Dorsolateral prefrontal cortex (tissue), 122 donors: ENCODE measurements at places on chromosomes 6 and 20.

- DNase-seq, result no peak
These were observed 103.5 kb upstream of the HIVEP1 start for GRCh38 chr6:11908436-11909105.

DNA sequence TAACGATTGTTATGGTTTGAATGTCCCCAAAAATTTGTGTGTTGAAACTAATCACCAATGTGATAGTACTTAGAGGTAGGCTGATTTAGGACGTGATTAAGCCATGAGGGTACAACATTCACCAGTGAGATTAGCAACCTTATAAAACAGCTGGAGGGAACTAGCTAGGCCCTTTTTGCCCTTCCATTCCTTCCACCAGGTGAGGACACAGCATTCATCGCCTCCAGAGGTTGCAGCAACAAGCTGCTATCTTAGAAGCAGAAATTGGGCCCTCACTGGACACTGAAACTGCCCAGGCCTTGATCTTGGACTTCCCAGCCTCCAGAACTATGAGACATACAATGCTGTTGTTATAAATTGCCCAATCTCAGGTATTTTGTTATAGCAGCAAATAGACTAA, 340.7 kb upstream of the JARID2 start:
- DNase-seq, result no peak

DNA sequence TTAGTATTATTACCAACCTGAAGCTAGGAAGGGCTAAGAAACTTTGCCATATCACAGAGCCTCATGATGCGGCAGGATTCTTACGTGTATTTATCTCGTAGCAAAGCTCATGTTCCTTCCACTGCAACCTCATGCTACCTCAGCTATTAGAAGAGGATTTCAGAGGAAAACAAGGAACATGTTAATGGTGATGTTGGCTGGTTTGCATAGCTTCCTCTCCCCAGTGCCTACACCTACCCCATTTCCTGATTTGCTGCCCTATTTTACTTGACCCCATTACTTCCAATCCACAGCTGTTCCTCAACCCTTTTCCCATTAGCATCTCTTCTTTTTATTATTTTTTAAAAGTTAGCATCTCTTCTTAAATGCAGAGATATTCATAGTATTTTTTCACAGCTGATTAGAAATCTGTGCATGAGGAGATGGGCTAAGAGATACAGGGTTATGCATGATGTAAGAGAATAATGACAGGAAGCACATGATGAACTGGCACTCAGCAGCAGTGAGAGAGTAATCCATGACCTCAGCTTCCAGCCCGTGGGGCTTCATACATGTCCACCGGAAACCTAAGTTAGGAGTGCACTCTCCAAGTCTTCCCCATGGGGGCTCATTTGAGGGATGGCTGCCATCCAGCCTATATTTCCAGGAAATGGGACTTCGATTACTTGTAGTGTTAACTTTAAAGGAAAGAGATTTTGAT, 106.1 kb upstream of the ASF1A start:
- no peak for DNase-seq

DNA sequence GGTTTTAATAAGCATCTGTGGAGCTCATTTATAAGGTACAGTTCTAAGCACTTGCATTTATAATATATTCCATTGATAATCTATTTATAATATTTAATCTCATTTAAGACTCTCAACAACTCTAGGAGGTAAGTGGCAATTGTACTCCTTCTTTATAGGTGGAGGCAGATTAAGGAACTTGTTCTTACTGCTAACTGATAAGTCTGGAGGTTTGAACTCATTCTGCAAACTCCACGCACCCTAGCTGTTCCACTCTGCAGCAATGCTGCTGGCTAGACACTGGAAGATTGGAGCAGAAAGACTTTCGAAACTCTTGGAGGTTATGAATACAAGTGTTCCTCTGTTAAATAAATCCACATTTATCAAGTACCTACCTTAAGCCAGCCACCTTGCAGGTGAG, 793 bp upstream of the HDAC2 start:
- no peak for DNase-seq

DNA sequence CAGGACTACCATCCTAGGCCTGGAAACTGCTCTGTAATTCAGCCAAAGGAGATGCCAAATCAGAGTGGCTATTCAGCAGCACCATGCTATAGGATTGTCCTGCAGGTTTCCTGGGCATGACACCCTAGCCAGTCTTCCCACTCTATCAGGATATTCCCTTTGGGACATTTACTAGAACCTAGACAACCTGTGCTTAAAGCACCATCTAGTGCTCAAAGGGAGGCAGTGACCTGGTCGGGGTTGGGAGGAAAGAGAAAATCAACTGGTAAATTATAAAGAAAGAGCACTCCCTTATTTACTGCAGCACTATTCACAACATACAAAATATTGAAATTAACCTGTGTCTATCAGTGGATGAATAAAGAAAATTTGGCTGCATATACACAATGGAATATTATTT, 67.2 kb upstream of the SMLR1 start:
- DNase-seq, result no peak

- no peak for DNase-seq
These were observed 2.7 kb downstream of the CTSA start for GRCh38 chr20:45893831-45894230.

- no peak for DNase-seq
These were observed 7.0 kb upstream of the DSE start for GRCh38 chr6:116363759-116364158.

DNA sequence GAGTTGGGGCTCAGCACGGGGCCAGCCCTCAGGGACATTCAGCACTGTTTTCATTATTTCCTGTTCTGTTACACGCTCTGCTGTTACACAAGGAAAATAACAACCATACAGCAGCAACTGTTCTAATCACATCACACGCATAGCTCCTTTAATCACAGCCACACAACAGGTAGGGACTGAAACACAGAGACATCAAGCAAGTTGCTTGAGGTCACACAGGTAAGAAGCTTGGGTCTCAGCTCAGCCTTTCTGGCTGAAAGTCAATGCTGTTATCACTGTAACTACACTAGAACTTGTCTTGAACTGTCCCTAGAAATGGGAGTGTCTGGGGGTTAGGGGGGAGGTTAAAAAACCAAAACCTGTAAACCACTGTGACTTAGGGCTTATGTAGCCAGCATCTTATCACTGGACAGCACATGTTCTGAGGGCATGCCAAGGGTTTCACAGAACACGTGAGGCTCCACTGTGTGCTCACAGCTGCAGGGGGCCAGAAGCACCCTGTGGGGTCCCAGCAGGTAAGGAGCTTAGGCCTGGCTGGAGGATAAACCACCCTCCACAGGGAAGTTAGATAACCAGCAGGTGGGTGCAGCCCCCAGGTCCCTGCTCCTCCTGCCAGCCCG, 146.0 kb downstream of the EYA2 start:
- no peak for DNase-seq

DNA sequence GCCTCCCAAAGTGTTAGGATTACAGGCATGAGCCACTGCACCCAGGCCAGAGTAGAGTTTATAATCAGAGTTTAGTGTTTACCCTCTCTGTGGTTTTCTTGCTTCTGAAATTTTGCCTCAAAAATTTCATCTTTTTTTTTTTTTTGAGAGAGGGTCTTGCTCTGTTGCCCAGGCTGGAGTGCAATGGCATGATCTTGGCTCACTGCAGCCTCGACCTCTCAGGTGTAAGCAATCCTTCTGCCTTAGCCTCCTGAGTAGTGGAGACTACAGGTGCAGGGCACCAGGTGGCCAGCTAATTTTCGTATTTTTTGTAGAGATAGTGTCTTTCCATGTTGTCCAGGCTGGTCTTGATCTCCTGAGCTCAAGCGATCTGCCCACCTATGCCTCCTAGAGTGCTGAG, 28.7 kb downstream of the TPX2 start:
- DNase-seq, result no peak

DNA sequence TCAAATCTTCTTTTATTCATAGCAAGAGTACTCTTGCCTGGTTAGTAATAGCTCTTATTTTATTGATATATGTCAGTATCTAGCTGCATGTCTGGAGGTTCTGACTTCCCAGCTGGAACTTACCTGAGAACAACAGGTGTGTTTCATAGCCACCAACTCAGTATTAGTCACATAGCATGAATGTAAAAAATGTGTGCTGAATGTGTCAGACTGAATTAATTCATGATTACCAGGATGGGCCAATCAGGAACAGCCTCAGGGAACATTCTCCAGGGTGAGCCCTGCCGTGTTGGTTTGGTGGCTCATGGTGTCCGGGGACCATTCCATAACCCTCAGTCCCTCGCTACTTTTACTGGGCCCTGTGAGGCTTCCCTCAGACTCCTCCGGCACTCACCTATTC, 99.7 kb downstream of the TULP4 start:
- no peak for DNase-seq

DNA sequence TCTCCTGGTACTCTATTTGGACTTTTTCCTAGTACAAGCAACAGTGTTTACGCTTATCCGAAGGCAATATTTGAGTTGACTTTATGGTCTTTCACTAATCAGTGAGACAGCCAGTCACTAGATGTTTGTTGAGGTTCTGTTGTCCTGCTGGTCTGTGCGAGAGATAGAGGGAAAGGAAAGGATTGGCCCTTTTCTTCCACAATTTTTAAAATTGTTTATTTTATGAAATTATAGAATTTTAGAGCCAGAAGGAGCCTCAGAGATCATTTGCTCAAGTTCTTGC, 44.4 kb downstream of the MAP3K4 start:
- DNase-seq, result no peak

DNA sequence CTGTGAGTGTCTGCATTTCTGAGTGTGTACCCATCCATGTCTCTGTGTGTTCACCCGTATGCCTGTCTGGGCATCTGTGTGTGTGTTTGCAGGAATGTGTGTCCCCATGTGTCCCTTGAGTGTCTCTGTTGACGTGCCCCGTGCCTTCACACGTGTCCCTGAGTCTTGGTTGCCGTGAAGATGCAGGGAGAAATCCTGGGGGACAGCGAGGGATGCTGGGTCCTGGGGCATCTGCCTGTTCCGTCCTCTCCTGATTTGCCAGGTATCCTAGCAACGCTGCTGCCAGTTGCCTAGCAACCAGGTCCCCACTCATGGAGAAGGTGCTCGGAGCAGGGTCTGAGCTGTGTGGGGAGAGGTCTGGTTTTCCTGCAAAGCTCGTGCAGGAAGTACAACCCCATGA, 6.0 kb upstream of the LKAAEAR1 start:
- peak; percentile 78 for DNase-seq

DNA sequence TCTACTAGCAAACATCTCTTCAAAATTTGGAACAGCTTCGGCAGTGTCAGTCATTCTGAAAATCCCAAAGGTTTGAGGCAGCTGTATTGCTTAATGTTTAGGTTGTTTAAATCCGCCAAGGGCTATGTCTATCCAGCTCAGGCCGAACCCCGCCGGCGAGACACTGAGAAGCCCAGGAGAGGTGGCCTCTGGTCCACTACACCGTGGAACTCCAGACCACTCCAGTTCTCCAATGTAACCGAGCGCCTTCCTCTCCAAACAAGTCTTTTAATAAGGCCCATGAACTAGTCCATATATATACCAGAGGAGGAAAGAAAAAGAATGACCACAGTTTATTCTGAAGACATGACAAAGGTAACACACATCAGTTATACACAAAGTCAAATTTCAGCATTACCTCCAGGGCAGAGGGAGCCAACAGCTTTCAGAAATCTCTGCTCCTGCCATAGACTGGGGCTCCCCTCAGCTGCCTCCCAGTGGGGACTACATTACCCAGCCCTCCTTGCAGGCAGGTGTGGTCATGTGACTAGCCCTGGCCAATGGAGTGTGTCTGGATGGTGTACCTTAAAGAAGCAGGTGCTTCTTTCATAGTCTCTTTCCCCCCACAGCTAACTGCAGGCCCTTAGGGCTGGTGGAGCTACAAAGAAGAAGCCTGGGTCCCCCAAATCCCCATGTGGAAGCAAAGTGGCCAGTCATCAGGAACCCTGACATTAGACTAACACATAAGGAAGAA, at the start of gene RAMACL:
TSS of gene RAMACL (minus strand) at position 255 of the 733 bp plus-strand sequence. CDS start at position 54, 201 bp downstream.
- no peak for DNase-seq

DNA sequence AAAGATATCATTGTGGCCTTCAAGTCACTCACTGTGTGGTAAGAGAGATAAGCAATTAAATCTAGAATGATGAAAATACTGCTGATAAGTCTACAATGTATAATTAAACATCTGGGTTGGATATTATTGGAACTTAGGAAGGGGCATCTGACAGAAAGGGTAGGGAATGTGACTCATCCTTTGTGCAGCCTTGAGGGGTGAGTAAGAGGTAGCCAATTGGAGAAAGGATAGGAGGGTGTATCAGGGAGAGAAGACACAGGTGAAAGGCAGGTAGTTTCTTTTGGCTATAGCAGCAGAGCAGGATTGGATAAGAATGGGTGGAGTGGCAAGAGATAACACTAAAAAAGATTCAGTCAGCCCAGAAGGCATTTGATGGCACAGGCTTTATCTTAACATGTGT, 182.0 kb downstream of the COL21A1 start:
- no peak for DNase-seq

- no peak for DNase-seq
These were observed 35.5 kb downstream of the PYGB start for GRCh38 chr20:25283221-25283951.

DNA sequence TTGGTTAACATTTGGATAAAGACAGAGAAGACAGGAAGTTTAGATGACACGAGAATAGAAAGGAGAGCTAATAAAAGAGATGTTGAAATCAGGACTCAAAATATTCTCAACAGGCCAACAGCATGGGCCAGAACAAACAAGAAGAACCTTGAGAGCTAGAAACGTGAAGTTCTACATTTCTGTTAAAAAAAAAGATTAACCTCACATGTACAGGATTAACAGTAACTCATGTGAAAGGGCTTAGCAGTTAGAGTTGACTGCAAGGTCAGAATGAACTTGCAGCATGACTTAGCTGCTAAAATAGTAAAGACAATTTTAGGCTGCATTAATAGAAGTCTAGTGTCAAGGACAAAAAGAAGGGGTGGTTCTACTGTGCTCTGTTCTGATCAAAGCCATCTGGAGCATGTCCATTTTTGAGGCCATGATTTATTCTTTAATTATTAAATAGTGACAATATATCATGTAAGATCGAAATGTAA, 331.1 kb upstream of the HSF2 start:
- DNase-seq, result no peak

GRCh38 chr6:25085756-25086155, 150.0 kb upstream of the RIPOR2 start:
- no peak for DNase-seq

DNA sequence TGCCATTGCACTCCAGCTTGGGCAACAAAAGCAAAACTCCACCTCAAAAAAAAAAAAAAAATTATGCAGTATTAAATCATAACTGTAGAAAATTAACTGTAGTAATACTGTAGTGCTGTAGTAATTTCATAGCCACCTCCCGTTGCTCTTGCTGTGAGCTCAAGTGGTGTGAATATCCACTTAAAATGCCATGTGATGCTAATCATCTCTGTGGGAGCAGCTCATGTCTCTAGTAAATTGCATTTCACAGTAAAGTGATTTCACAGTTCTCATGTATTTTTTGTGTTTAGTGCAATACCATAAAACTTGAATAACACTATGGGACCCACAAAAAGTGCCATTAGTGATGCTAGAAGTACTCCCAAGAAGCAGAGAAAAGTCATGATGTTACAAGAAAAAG, 14.4 kb upstream of the FAM217A start:
- DNase-seq, result no peak

- no peak for DNase-seq
These were observed 3.5 kb downstream of the ARMC2 start for GRCh38 chr6:108851756-108852155.

- DNase-seq, result no peak
These were observed 12.0 kb downstream of the UBD start for GRCh38 chr6:29547573-29547972.

GRCh38 chr6:138818496-138819194, 22.8 kb downstream of the ECT2L start:
- no peak for DNase-seq

GRCh38 chr6:11042025-11042749, 1.9 kb downstream of the ELOVL2 start:
- DNase-seq, result no peak

- DNase-seq, result no peak
These were observed 390.6 kb upstream of the PLCB4 start for GRCh38 chr20:8678098-8678776.
